ENCODE measurements at places on chromosomes 12 and 14. TPM values are rescaled to one million over a fixed set of nuclear protein-coding genes. Genes with fewer than 3 reads are reported as not detected.

DNA sequence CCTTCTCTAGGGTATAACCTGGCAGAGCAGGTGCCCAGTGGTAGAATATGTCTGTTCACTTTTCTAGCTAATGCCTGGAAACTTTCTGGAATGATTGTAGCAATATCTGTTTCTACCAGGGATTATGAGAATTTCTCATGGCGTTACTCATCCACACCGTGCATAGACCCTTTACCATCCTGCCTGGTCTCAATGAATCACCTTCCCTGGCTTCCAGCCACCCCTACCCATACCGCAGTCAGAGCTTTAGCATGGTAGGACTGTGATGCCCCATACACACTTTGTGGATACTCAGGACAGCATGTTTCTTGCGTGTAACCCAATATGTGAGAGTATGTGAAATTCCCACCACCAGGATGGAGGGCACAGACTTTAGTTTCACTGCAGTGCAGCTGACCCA, 45.4 kb downstream of the TUNAR start:
- no peak for DNase-seq

GRCh38 chr14:106058342-106058741, 532.0 kb downstream of the TMEM121 start:
- DNase-seq: no peak

DNA sequence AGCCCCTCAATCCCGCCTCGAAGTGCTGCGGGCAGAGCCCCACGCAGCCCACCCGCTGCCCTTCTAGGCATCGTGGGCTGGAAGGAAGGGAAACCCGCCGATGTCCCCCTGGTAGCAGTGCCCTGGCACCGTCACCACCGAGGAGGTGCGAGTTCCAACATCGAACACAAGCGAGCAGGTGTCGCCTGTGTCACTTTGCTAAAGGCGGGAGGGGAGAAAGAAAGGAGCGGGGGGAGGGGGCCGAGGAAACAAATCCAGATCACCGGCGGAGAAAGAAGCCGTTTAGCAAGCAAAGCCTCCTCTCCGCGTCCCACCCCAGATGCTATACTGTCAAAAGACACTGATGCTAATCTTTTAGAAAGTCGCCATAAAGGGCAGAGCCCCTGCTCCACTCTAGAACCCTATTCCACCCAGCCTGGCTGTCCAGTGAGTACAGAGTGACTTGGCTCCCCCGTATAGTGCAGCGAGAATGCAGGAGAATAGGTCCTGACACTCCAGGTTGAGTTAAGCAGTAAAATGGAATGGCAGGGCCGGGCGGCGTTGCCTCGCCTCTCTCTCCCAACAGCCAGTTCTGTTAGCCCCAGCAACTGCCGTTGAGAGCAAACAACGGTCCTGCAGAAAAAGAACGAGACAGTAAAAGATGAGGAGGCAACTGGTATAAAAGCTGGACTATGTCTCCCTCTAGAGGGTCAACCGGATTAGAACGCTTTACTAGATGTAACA, 67.9 kb upstream of the USP15 start:
- DNase-seq: peak; percentile 61

DNA sequence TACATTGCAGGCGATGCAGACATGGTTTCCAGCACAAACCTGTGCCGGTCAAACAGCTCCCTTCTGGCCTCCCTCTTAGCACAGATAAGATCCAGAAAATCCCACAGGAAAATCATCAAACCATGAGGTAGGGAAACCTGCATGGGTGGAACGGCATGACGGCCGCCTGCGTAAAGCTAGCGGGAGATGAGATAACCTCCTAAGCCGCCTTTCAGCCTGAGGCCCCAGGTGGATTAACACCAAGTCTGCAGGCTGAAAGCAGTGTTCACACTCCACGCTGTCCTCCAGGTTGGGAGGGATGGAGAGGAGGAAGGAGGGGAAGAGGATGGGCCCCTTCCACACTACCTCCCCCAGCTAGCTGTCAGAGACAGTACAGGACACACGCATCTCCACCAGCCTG, 63.8 kb downstream of the TSPAN11 start:
- no peak for DNase-seq

- DNase-seq: no peak
Measured at GRCh38 chr12:46177837-46178608, 90.8 kb downstream of the SLC38A1 start.

DNA sequence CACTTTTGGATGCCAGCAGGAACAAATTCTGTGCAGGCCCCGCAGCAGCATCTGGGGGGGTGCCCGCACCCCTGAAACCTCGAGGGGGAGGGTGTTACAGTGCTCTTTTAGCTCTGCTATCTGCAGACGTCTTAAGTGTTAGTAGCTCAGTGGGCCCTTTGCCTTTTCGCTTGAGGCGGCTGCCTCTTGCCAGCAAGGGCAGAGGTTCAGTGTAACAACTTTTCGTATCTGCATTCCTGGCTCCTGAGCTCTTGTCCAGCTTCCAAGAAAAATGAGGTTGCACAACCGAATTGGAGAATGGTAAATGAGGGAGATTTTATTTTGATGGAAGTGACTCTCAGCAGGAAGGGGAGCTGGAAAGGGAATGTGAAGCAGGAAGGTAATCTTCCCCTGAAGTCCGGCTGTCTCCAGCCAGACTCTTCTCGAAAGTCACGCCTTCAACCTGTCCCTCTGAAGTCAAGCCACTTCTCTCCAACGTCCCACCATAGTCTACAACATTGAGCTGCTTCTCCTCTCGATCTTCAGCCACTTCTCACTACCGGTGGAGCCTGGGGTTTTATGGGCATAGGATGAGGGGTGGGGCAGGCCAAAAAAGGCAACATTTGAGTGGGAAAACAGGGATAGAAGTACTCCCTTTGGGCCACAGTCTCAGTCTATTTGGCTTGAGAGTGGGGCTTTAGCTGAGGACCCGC, 17.8 kb downstream of the TAS2R50 start:
- DNase-seq: no peak

DNA sequence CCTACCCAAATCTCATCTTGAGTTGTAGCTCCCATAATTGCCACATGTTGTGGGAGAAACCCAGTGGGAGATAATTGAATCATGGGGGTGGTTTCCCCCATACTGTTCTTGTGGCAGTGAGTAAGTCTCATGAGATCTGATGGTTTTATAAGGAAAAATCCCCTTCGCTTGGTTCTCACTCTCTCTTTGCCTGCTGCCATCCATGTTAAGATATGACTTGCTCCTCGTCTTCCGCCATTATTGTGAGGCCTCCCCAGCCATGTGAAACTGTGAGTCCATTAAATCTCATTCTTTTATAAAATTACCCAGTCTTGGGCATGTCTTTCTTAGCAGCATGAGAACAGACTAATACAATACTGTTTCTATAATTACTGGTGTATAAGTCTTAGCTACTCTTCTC, 6.5 kb upstream of the BCAT1 start:
- DNase-seq: no peak

DNA sequence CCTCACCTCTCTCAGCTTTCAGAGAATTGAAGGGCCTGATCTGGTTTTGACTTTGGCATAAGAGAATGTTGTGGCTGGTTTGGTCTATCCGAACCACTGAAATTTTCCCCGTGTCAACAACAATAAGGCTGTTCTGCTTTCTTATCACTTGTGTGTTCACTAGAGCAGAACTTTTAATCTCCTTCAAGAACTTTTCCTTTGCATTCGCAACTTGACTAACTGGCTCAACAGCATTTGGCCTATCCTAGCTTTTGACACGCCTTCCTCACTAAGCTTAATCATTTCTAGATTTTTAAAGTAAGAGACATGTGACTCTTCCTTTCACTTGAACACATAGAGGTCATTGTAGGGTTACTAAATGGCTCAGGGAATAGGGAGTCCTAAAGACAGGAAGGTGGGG, 25.9 kb upstream of the EDDM3A start:
- DNase-seq: no peak

DNA sequence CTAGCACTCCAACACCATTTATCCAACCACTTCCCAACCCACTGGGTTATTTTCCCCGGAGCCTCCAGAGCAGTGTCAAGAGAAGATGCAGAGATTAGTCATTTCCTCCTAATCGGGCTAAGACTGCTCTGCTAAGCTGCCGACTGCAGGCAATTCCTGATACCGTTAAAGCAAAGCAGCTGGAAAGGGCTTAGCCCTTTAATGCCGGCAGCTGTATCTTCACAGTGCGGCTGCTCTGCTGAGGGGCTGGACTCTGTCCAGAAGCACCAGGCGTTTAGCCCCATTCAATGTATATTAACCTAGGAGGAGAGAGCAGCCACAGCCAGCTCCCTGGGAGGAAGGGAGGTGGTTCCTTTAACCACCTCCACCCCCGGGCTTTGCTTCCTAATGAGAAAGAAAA, 11.1 kb downstream of the AQP6 start:
- no peak for DNase-seq

- no peak for DNase-seq
Measured at GRCh38 chr12:16070113-16070512, 159.0 kb downstream of the DERA start.

- no peak for DNase-seq
Measured at GRCh38 chr12:125454291-125454690, 389.1 kb downstream of the AACS start.

GRCh38 chr14:68779761-68780323, 13.0 kb downstream of the ZFP36L1 start:
- DNase-seq: no peak

DNA sequence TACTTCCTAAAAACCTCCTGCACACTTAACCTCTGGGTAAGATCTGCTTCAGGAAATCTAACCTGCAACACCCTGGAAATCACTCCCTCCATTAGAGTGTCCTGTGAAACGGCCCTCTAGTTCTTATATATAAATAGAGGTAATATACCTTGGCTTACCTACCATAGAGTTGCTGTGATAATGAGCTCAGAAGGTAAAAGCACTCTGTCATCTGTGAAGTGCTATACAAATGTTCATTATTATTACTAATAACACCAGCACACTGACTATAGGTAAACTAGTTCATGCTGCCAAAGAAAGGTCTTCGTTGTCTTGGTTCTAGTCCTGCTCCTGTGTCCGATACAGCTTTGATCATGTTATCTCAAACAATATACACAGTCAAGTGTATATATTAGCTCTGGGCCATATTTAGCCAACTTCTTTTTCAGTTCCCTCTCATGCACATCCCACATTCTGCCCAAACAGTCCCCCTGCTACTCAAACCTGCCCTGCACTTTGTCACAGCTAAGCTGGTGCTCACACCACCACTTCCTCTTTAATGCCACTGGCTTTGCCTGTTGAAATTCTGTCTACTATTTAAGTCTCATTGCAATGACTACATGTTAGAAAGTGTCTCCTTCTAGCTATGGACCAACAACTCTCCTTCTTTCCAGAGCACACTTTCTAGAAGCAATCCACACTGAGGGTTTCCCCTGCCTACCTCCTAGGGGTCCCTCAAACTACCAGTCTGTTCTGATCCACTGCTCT, 5.1 kb downstream of the E2F7 start:
- DNase-seq: peak; percentile 76

DNA sequence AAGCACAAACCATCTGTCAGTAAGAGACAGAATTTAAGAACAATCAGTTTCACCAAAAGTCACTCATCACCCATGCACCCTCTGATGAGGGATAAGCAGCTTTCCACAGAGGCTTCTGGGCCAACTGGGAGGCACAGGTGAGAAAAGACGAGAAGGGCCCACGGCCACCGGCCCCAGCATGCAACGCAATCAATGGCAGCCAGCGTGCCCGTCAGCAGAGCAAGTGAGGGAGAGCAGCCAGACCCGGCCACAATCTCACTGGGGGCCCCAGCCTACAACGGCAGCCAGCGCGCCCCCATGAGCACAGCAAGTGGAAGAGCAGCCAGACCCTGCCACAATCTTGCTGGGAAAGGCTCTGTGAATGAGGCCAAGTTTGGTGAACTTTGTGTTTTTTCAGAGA, 13.3 kb downstream of the ANKLE2 start:
- no peak for DNase-seq

GRCh38 chr12:52020539-52021336, 14.0 kb downstream of the TAMALIN start:
- peak; percentile 79 for DNase-seq

DNA sequence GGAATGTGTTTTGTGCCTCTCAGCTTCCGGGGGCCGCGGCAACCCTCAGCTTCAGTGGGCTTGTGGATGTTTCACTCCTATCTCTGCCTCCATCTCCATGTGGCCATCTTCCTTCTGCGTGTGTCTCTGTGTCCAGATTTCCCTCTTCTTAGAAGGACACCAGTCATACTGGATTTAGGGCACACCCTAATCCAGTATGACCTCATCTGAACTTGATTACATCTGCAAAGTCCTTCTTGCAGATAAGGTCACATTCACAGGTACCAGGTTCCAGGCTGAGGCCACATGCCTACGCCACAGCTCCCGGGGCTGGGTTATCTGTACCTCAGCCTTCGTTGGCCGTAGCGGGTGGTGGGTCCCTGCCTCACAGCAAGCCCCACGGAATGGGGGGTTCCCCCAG, 68.9 kb downstream of the ZNF664 start:
- no peak for DNase-seq

GRCh38 chr12:79848339-79848738, 86.6 kb downstream of the PPP1R12A start:
- DNase-seq: no peak

- no peak for DNase-seq
Measured at GRCh38 chr14:69624136-69624535, 12.7 kb downstream of the SUSD6 start.

- no peak for DNase-seq
Measured at GRCh38 chr12:99130808-99131553, 485.9 kb downstream of the APAF1 start.

DNA sequence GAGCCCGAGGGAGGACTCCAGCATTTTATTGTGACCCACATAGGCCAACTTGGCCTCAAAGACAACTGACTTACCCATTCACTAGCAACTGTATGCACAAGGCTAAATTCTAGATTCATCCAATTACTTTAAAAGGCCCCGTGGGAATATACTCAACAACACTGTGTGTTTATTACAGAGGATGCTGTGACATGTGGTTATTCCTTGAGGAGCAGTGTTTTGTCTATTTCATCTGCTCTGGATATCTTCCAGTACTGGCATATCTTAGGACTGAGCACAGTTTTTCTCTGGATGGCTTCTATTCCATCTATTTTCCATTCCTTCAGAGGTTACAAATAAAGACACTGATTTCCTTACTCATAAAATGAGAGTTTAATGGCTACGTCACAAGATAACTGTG, 87.2 kb upstream of the KRAS start:
- no peak for DNase-seq

- DNase-seq: no peak
Measured at GRCh38 chr12:67274186-67274585, 5.0 kb downstream of the CAND1 start.

DNA sequence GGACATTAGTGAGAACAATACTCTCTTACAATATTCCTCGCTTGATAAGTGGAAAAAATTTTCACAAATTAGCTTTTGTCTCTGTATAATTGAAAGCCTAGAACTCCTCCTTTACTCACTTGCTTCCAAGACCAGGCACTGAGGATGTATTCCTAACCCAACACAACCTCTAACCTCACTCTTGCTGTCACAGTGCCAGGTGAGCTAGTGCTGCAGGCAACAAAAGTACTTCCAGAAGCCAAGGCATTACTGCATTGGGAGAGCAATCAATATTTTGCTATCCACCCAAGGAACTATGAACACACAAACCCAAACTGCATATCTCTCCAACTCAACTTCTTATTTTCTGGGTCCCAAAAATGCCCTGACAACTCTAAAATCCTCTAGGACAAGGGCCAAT, 1081.0 kb downstream of the VRK1 start:
- no peak for DNase-seq

GRCh38 chr12:32702946-32703345, 23.8 kb downstream of the DNM1L start:
- no peak for DNase-seq

Gene MGAT4C
- not detected for total RNA-seq

Gene REM2
- 2.1 TPM for total RNA-seq

Gene BATF
- total RNA-seq: 1.5 TPM

Gene KRT2
- total RNA-seq: not detected

Gene CCDC175
- not detected for total RNA-seq

Gene STAC3
- 6.8 TPM for total RNA-seq

Gene PIWIL1
- not detected for total RNA-seq

Gene RDH12
- not detected for total RNA-seq

Gene HOXC5
- total RNA-seq: not detected

Gene RFX4
- total RNA-seq: not detected
